Activated CD4-positive, CD25-positive, alpha-beta regulatory T cell (primary cell): ENCODE measurements at places on chromosomes 1 and 21.

DNA sequence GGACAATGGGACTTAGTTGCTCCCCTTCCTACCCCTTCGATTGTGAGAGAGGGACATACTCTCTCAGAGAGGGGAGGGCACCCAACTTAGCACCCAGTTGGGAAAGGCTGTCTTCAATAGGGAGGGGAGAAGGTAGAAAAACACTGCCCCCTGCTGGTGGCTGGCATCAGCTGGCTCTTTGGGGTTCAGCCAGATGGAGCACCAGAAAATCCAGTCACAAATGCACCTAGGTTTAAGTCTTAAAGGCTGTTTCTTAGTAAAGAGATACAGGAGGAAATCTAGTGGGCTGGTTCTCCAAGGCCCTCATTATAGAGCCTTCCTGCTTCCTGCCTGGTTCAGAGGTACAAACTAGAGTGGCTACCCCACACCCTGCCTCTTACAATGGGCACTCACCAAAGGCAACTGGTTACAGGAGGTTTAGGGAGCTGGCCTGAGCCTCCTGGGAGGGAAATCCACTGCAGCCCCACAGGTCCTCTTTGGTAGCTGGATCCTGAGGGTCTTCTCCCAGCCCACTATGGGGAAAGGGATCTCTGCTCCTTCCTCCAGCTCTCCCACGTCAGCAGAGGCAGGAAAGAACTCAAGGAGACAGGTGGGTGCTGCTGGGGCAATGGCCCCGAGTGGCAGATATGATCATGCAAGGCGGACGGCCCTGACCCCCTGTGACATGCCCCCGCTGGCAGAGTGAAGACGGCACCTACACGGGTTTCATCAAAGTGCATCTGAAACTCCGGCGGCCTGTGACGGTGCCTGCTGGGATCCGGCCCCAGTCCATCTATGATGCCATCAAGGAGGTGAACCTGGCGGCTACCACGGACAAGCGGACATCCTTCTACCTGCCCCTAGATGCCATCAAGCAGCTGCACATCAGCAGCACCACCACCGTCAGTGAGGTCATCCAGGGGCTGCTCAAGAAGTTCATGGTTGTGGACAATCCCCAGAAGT, 28.3 kb downstream of the EIF2D start:
- DNase-seq = peak; percentile 80

GRCh38 chr1:204947338-204947737, 76.7 kb downstream of the NFASC start:
- DNase-seq = no peak

DNA sequence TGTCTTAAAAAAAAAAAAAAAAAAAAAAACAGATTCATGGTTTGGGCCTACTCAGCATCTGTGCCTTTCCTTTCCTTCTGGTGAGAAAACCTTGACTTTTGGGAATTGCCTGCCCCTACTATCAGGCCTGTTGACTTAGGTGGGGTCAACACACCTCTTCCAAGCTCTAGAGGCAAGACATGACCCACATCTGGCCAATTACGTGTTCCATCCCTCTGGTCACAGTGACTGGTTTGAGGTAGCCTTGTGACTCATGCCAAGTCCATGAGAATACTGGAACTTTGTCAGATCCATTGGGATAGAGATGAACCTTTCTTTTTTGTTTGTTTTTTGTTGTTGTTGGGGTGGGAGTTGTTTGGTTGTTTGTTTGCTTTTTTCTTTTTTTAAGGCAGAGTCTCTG, 37.3 kb upstream of the KHDRBS1 start:
- DNase-seq = no peak

DNA sequence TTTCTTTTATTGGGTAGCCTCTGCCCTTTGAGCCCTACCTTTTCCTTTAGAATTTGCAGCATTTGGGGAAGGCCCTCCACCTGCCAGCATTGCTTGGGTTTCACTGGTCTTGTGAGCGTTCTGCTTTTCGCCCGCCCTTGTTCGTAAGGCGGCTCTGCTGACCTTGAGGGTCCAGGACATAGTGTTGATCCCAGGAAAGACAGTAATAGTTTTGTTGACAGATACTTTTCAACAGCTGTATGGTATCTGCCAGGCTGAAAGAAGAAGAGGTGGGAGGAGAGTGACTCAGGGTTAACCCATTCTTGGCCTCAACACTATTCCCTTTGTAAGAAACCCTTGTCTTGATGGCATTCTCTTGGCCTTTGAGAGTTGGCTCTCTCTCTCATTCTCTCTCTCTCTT, 113.4 kb upstream of the SPAG17 start:
- DNase-seq = no peak

DNA sequence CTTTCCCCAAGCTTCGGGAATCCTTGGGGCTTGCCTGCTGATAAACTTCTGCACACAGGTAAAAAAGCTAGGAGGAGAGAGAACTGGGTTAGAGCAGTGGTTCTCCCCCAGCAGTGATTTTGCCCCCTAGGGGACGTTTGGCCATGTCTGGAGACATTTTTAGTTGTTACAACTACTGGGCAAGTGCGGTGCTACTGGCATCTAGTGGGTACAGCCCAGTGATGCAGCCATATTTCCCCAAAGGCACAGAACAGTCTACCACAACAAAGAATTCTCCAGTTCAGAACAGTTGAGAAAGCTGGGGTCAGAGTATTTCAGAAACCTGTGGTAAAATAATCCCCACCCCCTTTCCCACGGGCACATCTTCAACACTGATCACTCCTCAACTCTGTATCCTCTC, 41.3 kb downstream of the LRRC71 start:
- no peak for DNase-seq

DNA sequence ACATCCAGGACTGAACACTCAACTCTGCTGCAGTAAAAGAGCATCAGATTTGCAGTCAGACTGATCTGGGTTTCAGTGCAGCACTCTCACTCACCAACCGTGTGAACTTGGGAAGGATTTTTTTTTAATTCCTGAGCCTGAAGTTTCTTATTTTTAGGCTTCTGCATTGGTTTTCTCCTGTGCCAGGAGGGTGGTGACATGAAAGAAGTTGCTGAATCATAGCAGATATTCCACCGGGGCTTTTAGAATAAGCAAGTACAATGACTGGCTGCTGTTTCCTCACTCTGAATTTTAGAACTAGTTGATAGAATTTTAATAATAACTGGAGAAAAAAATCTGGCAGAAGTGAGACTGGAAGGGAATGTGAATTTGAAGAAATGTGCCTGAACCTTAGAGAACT, 11.6 kb downstream of the ADAM30 start:
- DNase-seq = no peak

DNA sequence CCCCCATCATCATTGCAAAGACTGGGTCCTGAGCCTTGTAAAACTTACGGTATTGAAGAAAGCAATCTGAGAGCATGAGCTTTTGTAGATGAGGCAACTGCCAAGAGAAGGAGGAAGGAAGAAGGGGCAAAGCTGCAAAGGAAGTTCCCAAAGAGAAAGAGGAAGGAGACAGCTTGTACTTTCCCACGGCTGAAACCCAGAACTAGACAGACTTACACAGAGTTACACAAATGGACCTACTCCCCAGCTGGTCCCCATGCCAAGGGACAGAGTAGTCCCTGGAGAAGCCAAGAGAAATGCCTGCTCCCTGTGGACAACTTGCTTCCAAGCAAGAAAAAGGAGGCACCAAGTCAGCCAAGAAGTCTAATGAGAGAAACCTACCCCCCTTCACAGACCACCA, 22.6 kb downstream of the SLC5A9 start:
- no peak for DNase-seq

DNA sequence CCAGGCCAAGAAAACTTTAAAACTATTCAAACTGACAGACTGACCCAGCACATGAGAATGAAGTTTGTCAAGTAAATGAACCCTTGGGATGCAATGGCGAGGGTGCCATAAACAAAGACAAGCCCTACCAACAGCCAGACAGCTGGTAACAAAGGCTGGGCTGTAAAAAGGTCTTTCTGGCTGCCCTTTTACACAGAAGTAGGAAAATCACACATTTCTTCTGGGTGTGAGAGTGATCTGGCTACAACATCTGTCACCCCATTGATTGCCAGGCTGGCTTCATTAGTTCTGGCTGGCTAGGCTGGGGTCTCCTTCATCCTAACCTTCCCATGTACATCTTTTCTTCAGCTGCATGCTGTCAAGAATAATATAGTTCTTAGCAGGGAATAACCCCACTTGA, 83.6 kb upstream of the FOXD3 start:
- no peak for DNase-seq

GRCh38 chr1:22321917-22322316, 129.7 kb upstream of the ZBTB40 start:
- no peak for DNase-seq

DNA sequence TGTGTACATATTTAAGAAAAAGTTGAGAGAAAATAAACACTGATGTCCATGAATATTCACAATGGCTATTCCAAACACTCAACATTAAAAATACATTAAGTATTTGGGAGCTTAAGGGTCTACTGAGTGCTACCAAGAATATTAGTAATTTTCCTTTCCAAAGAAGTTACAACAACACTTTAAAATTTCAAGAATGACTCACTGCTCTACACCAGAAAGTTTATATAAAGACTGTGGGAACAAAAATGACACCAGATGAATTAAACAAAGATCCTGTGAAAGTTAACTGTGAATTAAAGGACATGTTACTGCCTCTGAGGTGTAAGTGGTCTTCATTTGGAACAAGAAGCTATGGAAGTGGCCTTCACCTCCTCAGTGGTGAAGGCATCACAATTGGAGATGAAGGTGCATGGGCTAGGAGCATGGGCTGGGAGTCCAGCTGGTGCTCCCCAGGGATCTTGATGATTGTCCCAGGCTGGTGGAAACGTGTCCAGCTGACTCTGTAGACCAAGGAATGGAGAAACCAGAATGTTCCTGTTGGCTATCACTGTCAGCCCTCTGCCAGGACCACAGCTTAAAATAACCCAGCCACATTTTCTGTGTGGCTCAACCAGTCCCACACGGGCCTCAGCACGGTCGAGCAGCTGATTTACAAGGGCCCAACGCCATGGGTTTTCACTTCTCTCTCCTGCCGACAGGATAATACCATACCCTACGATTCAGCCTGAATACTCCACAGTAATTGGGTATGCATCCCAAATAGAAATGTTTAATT, 28.8 kb downstream of the TAF5L start:
- DNase-seq = no peak

DNA sequence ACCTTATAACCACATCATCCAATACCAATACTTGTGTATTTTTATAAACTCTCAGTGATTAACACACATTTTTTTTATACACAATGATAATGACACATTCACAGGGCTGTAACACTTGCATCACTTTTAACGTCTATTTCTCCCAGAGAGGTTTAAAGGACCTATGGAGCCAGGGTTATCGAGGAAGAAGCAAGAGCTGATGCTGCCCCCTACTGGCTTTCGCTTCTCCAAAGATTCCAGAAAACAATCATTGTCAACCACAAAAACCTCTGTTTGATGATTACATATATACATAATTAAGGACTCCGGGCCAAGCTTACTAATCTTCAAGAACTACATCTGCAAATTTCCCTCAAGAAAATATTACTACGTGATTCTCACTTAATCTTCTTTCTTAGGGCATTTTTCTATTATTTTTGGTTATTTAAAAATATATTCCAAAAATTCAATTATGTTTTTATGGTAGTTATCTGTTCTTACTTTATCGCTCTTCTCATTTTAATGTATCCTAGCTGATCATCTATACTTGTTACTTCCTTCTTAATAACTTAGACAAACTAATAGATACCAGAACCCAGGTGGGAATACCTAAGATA, 214.5 kb downstream of the VAV3 start:
- no peak for DNase-seq

GRCh38 chr1:154191990-154192461, at the start of gene TPM3:
TPM3 (minus strand) TSS chr1:154192100; CDS start chr1:154192018, 82 bp downstream.
- DNase-seq = no peak

- DNase-seq = no peak
Observed at GRCh38 chr1:40257313-40257687, 736 bp upstream of the ZMPSTE24 start.

- DNase-seq = no peak
Observed at GRCh38 chr1:7555391-7556185, 215.5 kb upstream of the VAMP3 start.

DNA sequence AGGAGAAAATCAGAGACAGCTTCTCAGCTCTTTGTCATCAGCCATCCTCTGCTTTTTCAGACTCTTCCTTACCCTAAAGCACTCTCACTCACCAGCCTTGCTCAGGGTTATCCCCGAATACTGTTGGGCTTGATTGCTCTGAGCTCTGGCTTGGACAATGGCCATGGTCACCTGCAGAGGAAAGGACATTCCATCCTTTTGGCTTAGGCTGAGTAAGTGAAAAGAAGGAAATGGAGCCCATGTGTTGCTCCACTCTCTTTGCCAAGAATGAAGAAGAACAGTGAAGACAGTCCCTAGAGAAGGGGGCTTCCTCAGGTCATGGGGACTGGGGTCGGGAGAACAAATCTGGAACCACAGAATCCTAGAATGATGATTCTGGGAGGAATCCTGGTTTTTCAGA, 2.3 kb downstream of the MTMR11 start:
- no peak for DNase-seq

DNA sequence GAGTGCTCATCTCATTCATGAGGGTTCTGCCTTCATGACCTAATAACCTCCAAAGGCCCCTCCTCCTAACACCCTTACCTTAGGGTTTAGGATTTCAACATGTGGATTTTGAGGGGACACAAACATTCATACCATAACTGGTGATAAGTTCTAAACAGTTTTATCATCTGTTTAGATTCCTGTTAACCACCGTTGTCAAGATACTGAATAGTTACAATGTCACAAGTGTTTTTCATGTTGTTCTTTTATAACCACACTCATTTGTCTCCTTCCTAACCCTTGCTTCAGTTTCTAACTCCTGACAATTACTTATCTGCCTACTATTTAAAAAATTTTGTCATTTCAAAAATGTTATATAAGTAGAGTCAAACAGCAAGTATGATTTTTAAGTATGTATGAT, 86.0 kb downstream of the NCAM2 start:
- no peak for DNase-seq

GRCh38 chr21:32411350-32412161, 950 bp upstream of the EVA1C start:
- peak; percentile 16 for DNase-seq

DNA sequence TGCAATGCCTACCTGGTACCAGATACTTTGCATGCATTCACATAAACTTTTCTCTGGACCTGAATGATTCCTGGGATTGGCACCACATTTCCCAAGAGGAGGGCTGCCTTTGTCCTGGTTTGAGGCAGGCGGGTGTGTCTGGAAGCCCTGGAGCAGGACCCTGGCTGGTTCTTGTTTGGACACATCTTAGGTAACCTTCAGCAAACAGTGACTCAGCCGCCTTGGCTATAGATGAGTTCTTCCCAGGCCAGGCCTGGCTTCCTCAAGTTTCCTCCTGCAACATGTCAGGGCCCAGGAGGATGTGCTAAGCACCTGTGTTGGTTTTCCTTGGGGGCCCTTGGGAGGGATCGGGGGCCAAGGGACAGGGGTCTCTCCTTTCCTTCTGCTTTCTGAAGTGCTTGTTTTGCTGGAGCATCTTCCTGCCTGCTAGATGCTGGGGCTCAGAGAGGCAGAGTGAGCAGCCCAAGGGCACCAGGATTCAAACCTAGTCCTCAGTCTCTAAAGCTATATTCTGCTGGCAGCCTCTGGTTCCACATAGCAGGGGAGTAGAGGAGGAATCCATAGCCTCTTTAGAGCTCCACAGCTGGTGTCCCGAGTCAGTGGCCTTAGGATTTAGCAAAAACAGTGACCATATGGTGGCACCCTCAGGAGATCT, 38.2 kb downstream of the PAX7 start:
- no peak for DNase-seq
